ACHN (cell line): ENCODE measurements at places on chromosomes 2 and 18.

DNA sequence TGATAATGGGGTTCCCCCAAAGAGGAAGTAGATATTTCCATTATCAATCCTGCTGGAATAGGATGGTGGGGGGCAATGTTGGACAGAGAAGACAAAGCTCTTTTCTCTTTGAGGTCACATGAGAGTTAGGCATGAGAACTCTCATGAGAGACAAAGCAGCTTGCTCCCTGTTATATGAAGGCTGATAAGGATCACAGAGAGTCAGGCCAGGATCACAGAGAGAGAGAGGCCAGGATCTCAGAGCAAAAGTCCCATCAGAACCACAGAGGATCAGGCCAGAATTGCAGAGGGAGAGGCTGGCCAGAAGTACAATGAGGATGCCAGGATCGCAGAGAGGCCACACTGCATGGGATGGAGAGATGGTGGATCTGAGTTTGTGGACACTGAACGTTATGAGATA lies 457.1 kb downstream of the LPIN1 start:
- no peak for DNase-seq

GRCh38 chr2:121293450-121294325 lies 8.7 kb upstream of the TFCP2L1 start:
- DNase-seq, result no peak

DNA sequence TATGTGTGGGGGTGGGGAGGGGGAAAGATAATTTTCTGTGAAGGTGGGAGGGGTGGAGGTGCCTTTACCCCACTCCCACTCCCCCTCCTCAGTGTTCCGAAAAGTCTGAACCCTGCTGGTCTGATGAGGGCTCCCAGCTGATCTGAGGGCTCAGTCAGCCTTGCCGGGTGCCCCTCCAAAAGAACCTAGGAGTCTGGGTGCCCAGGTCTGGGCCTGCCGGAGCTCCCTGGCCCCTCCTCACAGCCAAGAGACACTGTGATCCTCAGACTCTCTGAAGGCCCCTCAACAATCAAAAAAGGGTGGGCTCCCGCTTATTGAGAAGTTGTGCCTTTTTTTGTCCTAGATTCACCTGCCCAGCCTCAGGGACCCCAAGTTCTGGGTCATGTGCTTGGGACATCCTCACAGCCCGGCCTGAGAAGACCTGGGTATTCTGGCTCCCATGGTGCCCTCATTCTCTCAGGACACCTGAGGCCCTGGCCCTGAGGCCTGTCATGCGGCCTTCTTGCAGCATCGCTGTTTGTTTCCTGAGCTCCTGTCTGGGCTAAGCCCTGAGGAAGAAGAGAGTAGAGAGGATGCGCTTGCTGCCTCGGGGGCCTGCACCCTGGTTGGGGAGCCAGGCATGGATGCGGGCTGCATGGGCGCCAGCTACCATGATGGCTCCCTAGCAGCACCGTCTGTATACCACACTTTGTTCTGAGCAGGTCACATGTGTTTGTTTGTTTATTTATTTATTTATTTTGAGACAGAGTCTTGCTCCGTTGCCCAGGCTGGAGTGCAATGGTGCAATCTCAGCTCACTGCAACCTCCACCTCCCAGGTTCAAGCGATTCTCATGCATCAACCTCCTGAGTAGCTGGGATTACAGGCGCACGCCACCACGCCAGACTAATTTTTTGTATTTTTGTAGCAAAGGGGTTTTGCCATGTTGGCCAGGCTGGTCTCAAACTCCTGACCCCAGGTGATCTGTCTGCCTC lies 44.0 kb downstream of the SDC1 start:
- no peak for DNase-seq

GRCh38 chr18:61079714-61080113 lies 253.5 kb upstream of the CDH20 start:
- DNase-seq, result no peak

DNA sequence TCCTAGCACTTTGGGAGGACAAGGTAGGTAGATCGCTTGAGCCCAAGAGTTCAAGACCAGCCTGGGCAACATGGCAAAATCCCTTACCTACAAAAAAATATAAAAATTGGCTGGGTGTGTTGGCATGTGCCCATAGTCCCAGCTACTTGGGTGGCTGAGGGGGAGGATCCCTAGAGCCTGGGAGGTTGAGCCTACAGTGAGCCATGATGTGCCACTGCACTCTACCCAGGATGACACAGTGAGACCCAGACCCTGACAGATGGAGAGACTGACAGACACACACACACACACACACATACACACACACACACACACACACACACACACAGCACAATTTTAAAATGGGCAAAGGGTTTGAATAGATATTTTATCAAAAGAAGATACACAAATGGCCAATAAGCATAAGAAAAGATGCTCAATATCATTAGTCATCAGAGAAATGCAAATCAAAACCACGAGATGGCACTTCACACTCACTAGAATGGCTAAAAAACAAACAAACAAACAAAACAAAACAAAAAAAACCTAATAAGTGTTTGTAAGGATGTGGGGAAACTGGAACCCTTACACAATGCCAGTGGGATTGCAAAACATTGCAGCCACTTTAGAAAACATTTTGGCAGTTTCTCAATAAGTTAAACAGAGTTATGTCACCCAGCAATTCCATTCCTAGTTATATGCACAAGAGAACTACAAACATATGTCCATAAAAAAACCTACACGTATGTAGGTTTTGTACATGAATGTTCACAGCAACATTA lies 42.3 kb downstream of the BAZ2B start:
- no peak for DNase-seq

GRCh38 chr2:30109856-30110255 lies 37.0 kb upstream of the YPEL5 start:
- no peak for DNase-seq

- no peak for DNase-seq
Observed at GRCh38 chr18:63079114-63079513, 240.5 kb downstream of the BCL2 start.

DNA sequence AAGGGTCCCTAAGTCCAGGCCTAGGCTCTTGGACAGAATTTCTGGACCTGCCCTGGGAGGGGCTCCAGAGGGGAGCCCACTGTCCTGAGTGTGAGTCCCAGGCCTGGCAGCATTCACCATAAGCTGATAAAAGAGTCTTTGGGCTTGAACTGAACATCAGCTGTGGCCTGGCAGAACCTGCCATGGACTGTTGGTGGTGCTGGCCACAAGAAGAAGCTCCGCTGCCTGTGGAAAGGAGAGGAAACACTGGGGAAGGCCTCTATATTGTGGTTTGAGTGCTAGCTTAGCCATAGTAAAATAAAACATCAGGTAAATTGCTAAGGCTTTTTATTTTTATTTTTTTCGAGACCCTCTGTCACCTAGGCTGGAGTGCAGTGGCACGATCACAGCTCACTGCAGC lies 20.9 kb upstream of the BAZ2B start:
- DNase-seq, result no peak

- peak; percentile 55 for DNase-seq
Observed at GRCh38 chr2:118539290-118539689, 308.2 kb downstream of the EN1 start.

DNA sequence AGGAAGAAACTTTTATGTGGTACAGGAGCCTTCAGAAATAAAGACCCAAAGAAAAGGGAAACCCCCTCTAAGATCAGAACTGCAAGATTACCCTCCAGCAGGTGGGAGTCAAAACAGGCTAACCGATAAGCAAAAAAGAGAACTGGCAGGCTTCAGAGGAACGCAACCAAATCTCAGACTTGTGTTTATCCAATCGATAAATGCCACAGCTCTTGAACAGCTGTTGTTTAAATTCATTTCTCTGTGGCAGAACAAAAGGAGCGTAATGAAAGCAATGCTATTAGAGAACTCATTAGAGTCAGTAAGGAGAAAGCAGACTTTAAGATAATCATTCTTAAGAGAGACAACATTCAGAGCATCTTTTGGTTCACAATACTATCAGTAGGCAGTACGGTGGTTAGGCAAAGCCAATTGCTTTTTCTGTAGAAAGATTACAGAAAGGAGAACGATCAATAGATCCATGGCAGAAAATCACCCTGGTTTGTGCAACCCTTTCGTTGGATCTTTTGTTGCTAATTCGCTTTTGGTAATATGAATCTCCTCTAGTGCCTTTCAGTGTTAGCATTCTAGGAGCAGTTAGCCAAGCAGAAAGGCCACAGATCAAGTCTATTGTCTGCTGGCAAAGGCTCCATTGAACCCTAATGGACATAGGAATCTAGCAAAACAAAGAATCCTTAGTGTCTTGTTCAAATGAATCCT lies 476.4 kb upstream of the CHST9 start:
- no peak for DNase-seq

GRCh38 chr2:128217671-128218070 lies 101.0 kb downstream of the HS6ST1 start:
- DNase-seq, result no peak

DNA sequence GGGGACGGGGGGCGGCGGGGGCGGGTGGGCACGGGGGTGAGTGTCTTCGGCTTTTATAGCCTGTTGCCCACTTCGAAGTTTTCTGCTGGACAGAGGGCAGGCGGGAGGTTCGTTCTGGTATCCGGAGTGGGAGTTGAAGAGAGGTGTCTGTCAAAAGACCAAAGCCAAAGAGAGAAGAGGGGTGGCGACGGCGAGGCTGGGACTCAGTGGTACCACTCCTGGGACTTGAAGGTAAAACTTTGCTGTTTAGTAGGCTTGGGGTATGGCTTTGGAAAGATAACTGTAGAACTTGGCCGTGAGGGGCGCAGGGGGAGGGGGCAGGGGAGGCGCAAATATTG lies 215.8 kb upstream of the DTNA start:
- no peak for DNase-seq

DNA sequence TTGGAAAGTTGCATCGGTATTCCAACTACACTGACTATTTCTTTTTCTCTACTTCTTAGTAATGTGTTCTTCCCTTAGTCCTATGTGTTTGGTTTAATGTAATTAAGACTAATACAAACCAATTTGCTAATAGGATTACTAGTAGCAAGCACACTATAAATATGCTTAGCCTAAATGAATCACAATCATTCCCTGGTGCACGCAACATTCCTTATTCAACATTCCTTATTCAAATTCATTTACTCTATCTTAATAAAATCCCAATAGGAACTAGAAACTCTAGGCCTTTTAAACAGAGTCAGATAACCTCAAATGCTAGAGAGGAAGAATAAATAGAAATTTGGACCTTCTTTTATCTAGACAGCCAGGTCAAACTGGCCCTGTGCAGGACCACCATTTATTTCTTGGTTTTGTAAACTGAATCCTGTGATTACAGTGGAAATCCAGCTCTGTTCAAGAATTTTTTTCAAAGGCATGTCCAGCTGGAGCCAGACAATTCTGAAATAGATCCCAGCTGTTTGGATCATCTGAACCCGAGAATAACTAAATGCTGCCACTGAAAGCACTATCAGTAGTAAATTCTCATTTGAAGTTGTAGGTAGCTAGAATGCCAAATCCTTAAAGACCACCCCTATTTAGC lies 103.1 kb downstream of the PPP1R1C start:
- no peak for DNase-seq

DNA sequence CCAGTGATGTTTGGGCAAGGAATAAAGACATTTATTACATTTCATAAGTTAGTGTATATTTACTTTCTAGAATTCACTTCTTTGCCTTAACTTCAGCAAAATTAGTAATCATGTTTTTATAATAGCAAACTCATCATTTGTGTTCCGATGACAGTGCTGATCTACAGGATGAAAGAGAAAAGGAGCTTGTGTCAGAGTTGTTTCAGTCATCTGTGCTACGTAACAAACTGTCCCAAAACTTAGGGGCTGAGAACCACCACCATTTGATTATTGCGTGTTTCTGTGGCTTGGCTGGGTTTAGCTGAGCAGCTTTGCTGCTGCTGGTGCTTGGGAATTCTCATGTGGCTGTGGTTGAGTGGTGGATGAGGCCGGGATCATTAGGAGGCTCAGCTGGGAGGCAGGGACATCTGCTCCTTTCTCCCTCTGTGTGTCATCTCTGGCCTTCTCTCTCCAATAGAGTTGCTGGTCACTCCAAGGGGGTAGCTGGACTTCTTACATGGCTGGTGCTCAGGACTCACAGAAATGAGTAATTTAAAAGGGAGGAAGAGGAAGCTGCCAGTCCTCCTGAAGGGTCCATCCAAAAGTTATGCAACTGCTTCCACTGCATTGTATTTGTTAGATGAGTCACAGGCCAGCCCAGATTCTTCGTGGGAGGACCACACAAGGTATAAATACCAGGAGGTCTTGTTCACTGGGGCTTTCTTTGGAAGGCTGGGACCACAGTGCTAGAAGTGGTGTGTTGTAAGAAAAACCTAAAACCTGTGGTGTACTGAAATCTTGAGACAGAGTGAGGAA lies 43.4 kb upstream of the HAAO start:
- DNase-seq, result peak; percentile 29

DNA sequence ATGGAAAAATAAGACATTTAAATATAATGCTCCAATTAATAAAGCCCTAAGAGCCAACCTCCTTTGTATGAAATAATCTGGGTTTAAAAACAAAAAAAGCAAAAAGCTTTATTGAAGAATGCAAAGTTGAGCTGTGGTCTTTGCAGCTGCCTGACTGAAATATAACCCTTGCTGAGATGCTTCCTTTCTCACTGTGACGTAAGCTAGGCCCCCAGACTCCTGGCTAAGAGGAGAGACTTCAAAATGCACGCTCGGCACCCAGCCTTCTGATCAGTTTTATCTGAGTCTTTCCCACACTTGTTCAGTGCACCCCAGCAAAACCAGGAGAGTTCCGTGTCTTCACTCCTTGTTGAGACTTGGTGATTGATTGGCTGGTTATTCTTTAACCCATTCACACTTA lies 115.3 kb downstream of the BCL11A start:
- no peak for DNase-seq

DNA sequence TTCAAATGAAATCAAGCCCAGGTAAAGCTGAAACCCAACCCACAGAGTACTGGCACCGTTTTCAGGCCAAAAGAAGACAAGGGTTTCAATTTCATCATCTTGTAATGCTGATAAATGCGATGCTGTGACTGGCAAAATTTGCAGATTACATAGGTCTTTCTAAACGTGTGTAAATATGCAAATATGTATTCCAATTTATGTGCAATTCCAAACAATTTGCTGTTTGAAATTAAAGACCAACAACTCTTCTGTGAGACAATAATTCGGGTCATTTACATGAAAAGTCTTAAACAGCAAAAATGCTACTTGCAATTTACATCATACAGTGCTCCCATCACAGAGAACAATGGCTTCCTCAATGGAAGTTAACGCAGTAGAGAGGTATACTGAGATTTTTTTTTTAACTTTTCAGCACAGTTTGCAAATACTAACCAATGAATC lies 2.8 kb upstream of the ZNF532 start:
- no peak for DNase-seq

GRCh38 chr2:168091986-168092385 lies 155.4 kb downstream of the STK39 start:
- DNase-seq, result no peak

- no peak for DNase-seq
Observed at GRCh38 chr2:49840428-49840975, 686.2 kb upstream of the FSHR start.

DNA sequence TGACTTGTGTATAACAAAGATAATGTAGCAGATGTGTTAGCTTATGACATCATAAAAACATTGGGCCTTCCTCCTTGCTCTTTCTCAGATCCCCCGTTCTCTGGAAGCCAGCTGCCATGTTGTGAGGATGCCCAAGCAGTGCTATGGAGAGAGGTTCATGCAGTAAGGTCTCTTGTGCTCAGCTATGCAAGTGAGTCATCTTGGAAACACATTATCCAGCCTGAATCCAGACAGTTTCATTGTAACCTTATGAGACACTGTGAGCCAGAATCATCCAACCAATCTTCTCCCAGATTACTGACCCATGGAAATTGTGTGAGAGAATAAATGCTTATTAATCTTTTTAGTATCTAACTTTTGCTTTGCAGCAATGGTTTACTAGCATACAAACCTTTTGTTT lies 60.8 kb downstream of the ST6GAL2 start:
- no peak for DNase-seq
